ENCODE measurements at places on chromosomes 16 and 17.

GRCh38 chr17:82021900-82022309 lies 773 bp downstream of the CENPX start:
- DNase-seq, result no peak

GRCh38 chr17:80878876-80879722 lies 112.5 kb upstream of the CHMP6 start:
- DNase-seq, result no peak

DNA sequence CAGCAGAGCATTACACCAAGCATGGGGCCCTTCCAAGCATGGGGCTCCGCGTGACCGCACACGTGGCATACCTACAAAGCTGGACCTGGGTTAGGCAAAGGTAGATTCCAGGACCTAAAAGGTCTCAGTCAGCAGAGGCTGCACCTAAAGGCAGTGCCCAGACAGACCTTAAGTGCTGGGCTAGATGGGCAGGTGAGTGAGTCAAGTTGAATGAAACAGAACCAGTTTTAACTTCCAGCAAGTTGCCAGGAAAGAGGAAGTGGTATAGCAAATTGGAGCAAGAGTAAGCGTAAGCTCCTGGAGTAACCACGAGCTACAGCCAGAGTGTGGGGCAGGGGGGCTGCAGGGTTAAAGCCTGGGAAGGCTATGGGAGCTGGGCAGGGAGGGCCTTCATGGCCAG lies 49.5 kb downstream of the SRCIN1 start:
- no peak for DNase-seq

- DNase-seq, result no peak
Observed at GRCh38 chr16:468068-468821, 42.8 kb downstream of the RAB11FIP3 start.
